Sigmoid colon (tissue), 7 donors: ENCODE measurements at places on chromosomes 5 and 9. TPM values are rescaled to one million over a fixed set of nuclear protein-coding genes. Genes with fewer than 3 reads are reported as not detected.

- no peaks in the 10 kb centered on the region for H3K36me3 ChIP-seq
- no peaks in the 10 kb centered on the region for H3K27me3 ChIP-seq
Measured at GRCh38 chr9:99169982-99170761, 51.6 kb downstream of the ALG2 start.

GRCh38 chr5:122137702-122138101 lies 8.4 kb downstream of the ZNF474 start:
- no peaks in the 10 kb centered on the region for H3K4me1 ChIP-seq
- H3K27ac ChIP-seq: no peak overlapping the region
- no peaks in the 10 kb centered on the region for H3K27me3 ChIP-seq
- DNase-seq: no peak
- no peaks in the 10 kb centered on the region for H3K36me3 ChIP-seq

GRCh38 chr5:5523066-5523505 lies 100.6 kb downstream of the ICE1 start:
- no peak overlapping the region for H3K4me3 ChIP-seq
- no peak for DNase-seq
- H3K36me3 ChIP-seq: no peaks in the 10 kb centered on the region
- no peaks in the 10 kb centered on the region for H3K4me1 ChIP-seq
- H3K27me3 ChIP-seq: no peaks in the 10 kb centered on the region
- H3K27ac ChIP-seq: no peak overlapping the region

- H3K4me1 ChIP-seq: no peaks in the 10 kb centered on the region
- H3K27me3 ChIP-seq: no peaks in the 10 kb centered on the region
- no peak for DNase-seq
- H3K27ac ChIP-seq: no peak overlapping the region
Measured at GRCh38 chr9:117303643-117304230, 111.1 kb downstream of the ASTN2 start.

DNA sequence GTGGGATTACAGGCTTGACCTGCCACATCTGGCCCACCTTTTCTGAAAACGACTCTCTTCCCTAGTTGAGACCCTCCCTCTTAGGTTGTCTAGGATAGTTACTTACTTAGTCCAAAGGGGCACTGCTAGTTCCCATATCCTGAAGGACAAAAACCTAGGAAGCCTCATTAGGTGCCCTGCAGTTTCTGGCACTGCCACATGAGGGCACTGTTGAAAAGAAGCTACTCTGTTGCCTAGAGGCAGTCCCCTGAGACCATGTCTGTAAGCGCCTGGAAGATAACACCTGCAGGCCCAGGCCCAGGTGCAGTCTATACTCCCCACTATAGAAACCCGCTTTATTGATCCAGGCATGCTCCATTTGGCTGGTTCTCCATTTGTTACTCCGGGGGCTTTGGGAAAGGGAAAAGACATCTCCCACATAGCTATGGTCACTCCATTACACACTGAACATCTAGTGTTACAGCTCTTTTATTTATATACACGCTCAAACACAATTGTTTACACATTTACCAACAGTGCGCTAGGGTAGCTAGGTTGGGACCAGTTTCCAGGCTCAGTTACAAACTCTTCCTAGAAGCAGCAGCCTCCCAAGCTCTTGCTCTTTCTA lies 73.4 kb upstream of the PPARGC1B start:
- H3K27me3 ChIP-seq: no peaks in the 10 kb centered on the region
- H3K36me3 ChIP-seq: no peaks in the 10 kb centered on the region
- no peak overlapping the region for H3K27ac ChIP-seq
- no peak for DNase-seq

- DNase-seq: no peak
- H3K27me3 ChIP-seq: no peaks in the 10 kb centered on the region
Measured at GRCh38 chr9:136941231-136942111, 3.1 kb downstream of the FBXW5 start.

DNA sequence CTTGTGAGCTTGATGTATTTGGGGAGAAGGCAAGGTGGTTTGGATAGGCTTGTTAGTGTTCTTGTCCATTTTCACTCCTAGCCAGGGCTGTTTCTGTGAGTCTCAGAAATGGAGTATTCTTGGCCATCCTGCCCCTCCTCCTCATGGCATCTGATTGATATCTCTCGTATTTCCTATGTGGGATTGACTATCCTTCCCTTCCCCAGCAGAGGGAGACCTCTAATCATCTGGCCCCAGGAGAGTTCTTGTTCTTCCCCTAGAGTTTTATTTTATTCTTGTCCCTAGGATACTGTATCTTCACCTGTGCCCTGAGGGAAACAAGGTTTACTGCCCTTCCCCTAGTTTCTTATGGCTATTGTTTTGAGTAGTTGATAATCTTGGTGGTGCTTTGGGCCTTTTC lies 114.4 kb downstream of the VPS13A start:
- H3K27me3 ChIP-seq: no peaks in the 10 kb centered on the region
- H3K36me3 ChIP-seq: no peaks in the 10 kb centered on the region
- no peak overlapping the region for H3K4me3 ChIP-seq
- peaks cover 10% of the 10 kb centered on the region for H3K4me1 ChIP-seq
- no peak for DNase-seq
- H3K27ac ChIP-seq: no peak overlapping the region

DNA sequence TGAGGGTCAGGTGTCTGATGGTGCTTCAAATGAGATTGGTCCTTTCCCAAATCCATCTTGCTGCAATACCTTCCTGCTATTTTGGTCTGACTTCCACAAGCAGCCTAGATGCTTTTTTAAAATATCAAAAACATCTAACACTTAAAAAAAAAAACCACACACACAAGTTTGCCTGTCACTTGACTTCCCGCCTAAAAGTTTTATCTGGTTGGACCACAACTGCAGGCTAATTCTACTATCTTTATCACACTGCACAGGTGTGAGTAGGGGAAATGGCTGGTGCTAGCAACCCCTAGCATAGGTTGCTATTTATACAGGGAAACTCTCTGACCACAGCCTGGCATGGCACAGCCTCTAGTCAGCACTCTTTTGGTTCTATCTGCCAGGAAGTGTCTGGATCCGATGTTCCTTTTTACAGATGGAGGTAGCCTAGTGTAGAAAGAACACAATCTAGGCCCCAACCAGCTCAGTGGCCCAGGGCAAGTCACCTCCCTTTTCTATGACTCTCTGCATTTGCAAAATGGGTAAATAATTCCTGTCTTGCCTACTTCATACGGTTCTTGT lies at the start of gene HEMGN:
Gene HEMGN, minus strand, starts transcription at position 92 of the 564 bp plus-strand sequence. Its CDS starts 36 bp downstream, at position 56.
- no peak for DNase-seq
- H3K36me3 ChIP-seq: no peaks in the 10 kb centered on the region
- H3K4me1 ChIP-seq: no peaks in the 10 kb centered on the region

GRCh38 chr5:35306716-35307365 lies 76.6 kb upstream of the PRLR start:
- no peaks in the 10 kb centered on the region for H3K27me3 ChIP-seq
- no peaks in the 10 kb centered on the region for H3K4me1 ChIP-seq
- H3K27ac ChIP-seq: no peak overlapping the region

DNA sequence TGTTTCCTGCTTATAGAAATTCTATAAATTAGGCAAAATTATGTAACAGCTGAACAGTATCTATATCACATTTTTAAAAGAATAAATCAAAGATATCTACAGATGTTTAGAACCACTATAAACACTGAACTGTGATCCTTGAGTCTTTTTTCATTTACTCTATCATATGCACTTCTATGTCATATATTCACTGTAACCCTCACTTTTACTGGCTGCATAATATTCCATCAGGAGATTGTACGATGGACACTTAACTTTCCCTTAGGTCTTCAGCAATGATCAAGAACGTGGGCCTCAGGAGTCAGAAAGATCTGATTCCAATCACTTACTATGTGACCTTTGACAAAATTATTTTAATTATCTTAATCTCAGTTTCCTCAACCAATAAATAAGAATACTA lies 41.0 kb downstream of the CLINT1 start:
- H3K27me3 ChIP-seq: no peaks in the 10 kb centered on the region
- H3K4me1 ChIP-seq: peaks cover 69% of the 10 kb centered on the region
- H3K4me3 ChIP-seq: no peak overlapping the region
- no peaks in the 10 kb centered on the region for H3K36me3 ChIP-seq

GRCh38 chr5:8320244-8320643 lies 451.3 kb downstream of the MTRR start:
- no peak overlapping the region for H3K4me3 ChIP-seq
- DNase-seq: no peak
- H3K4me1 ChIP-seq: no peaks in the 10 kb centered on the region
- no peaks in the 10 kb centered on the region for H3K36me3 ChIP-seq
- H3K27me3 ChIP-seq: no peaks in the 10 kb centered on the region

- no peak overlapping the region for H3K4me3 ChIP-seq
- H3K27ac ChIP-seq: no peak overlapping the region
- H3K27me3 ChIP-seq: no peaks in the 10 kb centered on the region
- DNase-seq: no peak
- H3K36me3 ChIP-seq: no peaks in the 10 kb centered on the region
- H3K4me1 ChIP-seq: no peaks in the 10 kb centered on the region
Measured at GRCh38 chr9:85202596-85202995, 533.1 kb downstream of the NTRK2 start.

- H3K4me1 ChIP-seq: peaks cover 11% of the 10 kb centered on the region
- H3K27me3 ChIP-seq: no peaks in the 10 kb centered on the region
- H3K4me3 ChIP-seq: no peak overlapping the region
- H3K27ac ChIP-seq: no peak overlapping the region
- no peak for DNase-seq
- H3K36me3 ChIP-seq: no peaks in the 10 kb centered on the region
Measured at GRCh38 chr9:27088981-27089380, 20.0 kb upstream of the TEK start.

- no peaks in the 10 kb centered on the region for H3K4me1 ChIP-seq
- H3K36me3 ChIP-seq: no peaks in the 10 kb centered on the region
- no peak overlapping the region for H3K27ac ChIP-seq
- no peaks in the 10 kb centered on the region for H3K27me3 ChIP-seq
- no peak overlapping the region for H3K4me3 ChIP-seq
- DNase-seq: no peak
Measured at GRCh38 chr9:79973627-79974026, 401.9 kb downstream of the TLE4 start.

DNA sequence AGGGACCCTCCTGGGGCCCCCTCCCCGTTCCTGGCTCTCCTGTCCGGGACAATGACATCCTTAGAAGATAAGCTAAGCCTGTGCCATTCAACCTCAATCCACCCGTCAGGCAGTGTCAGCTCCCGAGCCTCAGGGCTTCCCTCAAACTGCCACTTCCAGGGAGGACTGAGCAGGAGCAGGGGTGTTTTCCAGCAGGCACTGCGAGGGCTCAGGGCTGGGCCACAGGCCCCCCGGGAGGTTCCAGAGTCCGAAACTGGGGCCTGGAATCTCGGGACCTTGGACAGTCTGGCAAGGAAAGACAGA lies 26.2 kb downstream of the LHX3 start:
- no peaks in the 10 kb centered on the region for H3K27me3 ChIP-seq
- no peak overlapping the region for H3K4me3 ChIP-seq
- H3K27ac ChIP-seq: no peak overlapping the region
- H3K4me1 ChIP-seq: no peaks in the 10 kb centered on the region

DNA sequence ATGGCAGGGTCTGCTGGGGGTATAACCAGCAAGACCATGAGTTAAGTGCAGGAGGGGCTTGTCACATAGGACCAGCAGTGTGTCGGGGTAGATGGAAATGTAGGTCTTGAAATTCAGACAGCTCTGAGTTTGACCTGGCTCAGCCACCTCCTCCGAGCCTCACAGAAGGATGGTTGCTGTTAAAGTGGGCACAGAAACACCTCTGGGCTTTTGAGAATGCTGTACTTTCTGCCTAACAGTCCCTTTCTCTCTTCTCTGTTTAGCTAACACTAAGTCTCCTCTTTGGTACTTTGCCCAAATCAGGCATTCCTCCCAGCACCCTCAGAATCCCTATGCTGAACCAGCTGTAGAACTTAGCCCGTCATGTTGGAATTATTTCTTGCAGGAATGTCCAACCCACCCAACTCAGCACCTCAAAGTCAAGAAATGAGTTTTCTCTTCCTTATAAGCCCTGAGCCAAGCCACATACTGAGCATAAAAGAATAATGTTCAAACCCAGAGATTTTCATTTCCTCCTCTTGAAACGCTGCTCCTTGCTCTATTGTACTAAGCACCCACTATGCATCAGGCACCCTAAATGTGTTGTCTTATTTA lies 41.7 kb upstream of the MATR3 start:
- no peak overlapping the region for H3K4me3 ChIP-seq
- no peaks in the 10 kb centered on the region for H3K36me3 ChIP-seq
- H3K27ac ChIP-seq: no peak overlapping the region
- H3K4me1 ChIP-seq: no peaks in the 10 kb centered on the region
- DNase-seq: peak; percentile 4
- no peaks in the 10 kb centered on the region for H3K27me3 ChIP-seq

- no peaks in the 10 kb centered on the region for H3K27me3 ChIP-seq
- DNase-seq: peak; percentile 80
- H3K4me1 ChIP-seq: peaks cover 42% of the 10 kb centered on the region
- H3K27ac ChIP-seq: peak overlapping the region; percentile 89
- H3K4me3 ChIP-seq: peak overlapping the region; percentile 67
Measured at GRCh38 chr9:98944057-98944733, 488 bp downstream of the COL15A1 start.

- no peak overlapping the region for H3K27ac ChIP-seq
- no peaks in the 10 kb centered on the region for H3K27me3 ChIP-seq
- no peak for DNase-seq
- peaks cover 25% of the 10 kb centered on the region for H3K4me1 ChIP-seq
- H3K4me3 ChIP-seq: no peak overlapping the region
Measured at GRCh38 chr9:110748251-110748893, 79.8 kb downstream of the MUSK start.

- peak overlapping the region; percentile 55 for H3K27ac ChIP-seq
- no peaks in the 10 kb centered on the region for H3K27me3 ChIP-seq
- no peak overlapping the region for H3K4me3 ChIP-seq
- DNase-seq: no peak
- no peaks in the 10 kb centered on the region for H3K4me1 ChIP-seq
Measured at GRCh38 chr5:56003679-56004078, 8.9 kb upstream of the IL6ST start.

DNA sequence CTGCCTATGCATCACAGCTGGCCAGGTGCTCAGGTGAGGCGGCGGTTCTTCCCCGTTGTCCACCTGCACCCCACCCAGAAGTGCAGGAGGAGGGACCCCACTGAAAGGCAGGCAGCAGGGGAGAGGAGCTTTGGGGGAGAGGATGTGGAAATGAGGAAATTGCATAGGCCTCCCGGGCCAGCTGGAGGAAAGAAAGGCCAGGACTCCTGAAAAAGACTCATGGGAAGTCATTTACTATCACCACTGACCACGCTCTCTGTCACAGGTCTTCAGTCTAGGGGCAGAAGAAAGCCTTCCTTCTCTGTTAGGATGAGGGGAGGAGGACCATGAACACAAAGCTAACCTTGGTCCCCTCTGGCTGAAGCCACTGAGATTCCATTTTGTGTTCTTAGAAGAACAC lies 28.1 kb downstream of the KCNMB1 start:
- DNase-seq: no peak
- no peaks in the 10 kb centered on the region for H3K36me3 ChIP-seq

IFNK gene
- total RNA-seq: not detected

PDGFRB gene
- total RNA-seq: 79.2 TPM

FRMD3 gene
- 8.0 TPM for total RNA-seq

PDLIM4 gene
- 133 TPM for total RNA-seq

ANKRD20A1 gene
- total RNA-seq: 0.54 TPM

ADRA1B gene
- total RNA-seq: 0.55 TPM

SLC6A18 gene
- not detected for total RNA-seq

DOCK2 gene
- total RNA-seq: 20.5 TPM

IFNA21 gene
- total RNA-seq: not detected

AIF1L gene
- 5.0 TPM for total RNA-seq

JAKMIP2 gene
- total RNA-seq: 3.1 TPM

BTNL9 gene
- 34.9 TPM for total RNA-seq

PCDHA1 gene
- total RNA-seq: not detected

PCDHB3 gene
- 1.7 TPM for total RNA-seq

GDA gene
- total RNA-seq: not detected

CDHR2 gene
- total RNA-seq: not detected
